ENCODE measurements at places on chromosomes 13 and 19. TPM values are rescaled to one million over a fixed set of nuclear protein-coding genes. Genes with fewer than 3 reads are reported as not detected.

The SERP2 gene
- total RNA-seq: 3.4 TPM

The DOHH gene
- 15.0 TPM for total RNA-seq

DNA sequence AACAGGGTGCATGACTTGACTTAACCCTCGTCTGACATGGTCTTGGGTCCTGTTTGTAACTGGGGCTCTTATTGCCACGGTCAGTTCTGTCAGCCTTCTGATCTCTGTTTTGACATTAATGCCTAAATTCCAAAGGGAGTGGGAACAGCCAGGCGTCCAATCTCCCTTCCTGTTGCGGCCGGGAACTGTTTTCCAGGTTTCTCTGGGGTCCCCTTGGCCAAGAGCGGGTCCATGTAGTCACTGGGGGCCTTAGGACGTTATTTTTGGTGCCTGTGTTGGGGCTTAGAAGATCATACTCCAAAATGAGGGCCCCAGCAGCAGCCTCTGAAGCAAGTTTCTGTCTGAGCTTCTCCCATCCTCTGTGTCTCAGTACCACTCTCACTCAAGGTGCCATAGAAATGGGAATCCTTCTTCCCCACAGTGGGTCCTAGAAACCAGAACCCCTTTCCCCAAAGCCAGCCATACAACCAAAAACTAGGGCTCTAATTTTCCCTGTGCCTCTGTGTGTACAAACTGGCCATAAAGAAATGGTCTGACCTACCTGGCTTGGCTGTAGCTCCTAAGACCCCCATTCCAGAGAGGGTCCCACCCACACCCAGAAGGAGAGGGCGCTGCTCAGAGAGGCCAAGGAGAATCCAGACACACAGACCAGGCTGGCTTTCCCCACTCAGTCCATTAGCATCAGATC, 50.4 kb downstream of the C13orf46 start:
- no peak for DNase-seq

DNA sequence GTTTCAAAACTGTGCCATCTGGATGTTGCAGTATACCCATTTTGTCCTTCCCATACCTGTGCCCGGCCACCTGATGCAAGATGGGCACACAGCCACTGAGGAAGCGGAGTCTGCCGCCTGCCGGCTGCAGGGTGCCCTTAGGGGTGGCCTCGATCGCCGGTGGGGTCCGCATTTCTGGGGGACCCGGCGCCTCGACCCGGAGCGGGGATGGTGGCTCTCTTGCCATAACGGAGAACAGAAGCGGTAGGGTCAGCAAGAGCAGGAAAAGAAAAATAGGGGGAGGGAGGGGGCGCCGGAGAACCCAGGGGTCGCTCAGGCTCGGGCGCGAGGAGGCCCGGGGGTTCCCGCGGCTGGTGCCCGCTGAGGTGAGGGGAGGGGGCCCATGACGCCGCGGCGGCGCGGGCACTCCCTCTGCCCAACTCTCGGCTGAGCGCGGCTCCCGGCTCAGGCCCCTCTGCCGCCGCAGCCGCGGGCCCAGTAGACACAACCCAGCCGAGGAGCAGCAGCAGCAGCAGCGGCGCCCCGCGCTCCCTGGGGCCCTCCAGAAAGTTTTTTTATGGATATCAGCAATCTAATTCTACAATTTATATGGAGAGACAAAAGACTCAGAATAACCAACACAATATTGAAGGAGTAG, 13.8 kb upstream of the CYP4F2 start:
- DNase-seq: no peak

DNA sequence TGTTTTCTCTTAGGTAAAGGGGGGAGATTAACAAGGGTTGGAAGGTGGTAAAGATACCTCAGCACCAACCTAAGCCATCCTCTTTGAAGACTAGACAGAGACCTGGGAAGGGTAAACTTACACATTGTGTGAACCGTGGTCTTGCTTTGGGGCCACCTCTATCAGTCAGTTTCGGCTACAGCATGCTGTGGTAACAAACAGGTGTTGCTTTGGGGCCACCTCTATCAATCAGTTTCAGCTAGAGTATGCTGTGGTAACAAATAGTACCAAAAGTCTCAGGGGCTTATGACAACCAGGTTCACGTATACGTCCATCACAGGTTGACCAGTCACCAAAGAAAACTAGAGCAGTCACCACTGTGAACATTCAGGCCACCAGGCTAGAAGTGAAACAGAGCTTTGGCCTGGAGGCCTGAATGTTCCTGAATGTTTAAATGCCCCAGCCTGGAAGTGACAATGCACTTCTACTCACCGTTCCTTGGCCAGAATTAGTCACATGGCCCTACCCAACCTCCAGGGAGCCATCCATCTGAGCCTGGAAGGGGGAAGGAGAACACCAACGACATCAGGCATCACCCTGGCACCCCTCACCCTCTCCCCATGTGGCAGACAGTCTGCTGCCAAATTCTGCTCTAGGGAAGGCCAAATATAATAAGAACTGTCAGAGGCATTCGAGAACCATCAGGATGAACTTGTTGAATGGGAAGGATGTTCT, 3.8 kb downstream of the FXYD7 start:
- no peak for DNase-seq

DNA sequence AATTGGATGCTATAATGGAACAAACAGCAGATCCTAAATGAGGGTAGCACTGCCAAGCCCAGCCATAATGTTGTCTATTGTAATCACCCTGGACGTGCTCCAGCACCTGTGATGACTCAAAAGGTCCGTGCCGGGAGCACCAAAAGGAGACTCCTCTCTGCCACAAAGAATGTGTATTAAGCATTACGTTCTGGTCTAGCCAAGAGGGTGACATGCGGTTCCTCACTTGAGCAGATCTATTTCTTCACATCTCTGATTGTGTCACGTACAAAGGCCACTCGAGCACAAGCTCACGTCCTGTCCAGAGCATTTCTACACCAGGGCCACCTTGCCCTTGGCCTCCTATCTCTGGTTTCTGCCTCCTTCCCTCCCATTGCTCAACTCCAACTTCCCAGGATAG, 219.9 kb upstream of the IRS2 start:
- DNase-seq: peak; percentile 58

GRCh38 chr13:35471706-35472322, 4.7 kb downstream of the MAB21L1 start:
- no peak for DNase-seq

- DNase-seq: peak; percentile 61
Observed at GRCh38 chr13:80340651-80341100, 250 bp downstream of the SPRY2 start.

DNA sequence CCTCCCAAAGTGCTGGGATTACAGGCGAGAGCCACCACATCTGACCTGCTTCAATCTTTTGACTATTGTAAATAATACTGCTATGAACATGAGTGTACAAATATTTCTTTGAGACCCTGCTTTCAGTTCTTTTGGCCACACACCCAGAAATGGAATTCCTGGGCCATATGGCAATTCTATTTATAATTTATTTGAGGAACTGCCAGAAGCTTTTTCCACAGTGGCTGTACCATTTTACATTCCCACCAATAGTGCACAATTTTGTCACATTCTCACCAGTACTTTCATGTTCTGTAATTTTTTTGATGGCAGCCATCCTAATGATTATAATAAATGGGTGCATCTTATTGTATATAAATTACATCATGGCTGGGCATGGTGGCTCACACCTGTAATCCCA, 13.7 kb upstream of the FCER2 start:
- no peak for DNase-seq

The MRPS31 gene
- total RNA-seq: 16.8 TPM

The C1QTNF9 gene
- not detected for total RNA-seq

DNA sequence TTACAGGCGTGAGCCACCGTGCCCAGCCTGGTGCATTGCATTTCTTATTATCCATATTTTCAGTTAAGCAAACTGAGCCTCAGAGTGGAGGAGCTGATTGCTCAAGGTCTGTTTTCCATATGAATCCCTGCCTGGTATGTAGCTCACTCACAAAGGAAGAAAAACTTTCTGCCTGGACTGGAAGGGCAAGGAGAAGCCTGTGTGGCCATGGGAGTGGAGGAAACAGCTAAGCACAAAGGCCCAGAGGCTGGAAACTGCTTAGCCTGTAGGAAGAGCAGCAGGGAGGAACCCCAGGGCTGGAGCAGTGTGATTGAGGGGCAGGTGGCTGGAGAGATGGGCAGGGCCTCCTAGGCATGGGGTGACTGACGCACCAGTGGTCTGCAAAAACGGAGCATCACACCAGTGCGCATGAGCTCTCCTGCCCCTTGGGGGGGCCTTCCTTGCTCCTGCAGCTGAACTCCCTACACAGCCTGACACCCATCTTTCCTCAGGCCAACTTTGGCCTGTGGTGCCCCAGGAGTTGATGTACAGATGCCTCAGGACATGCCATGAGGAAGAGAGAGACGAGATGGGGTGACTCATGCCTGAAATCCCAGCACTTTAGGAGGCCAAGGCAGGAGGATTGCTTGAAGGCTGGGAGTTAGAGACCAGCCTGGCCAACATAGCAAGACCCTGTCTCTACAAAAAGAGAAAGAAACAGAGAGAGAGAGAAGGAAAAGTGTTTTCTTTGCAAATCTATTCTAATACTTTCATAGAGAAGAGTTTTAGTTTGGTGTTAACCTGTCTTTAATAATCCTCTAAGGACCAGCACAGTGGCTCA, 2.8 kb upstream of the HNRNPM start:
- no peak for DNase-seq

The MED26 gene
- 7.9 TPM for total RNA-seq

DNA sequence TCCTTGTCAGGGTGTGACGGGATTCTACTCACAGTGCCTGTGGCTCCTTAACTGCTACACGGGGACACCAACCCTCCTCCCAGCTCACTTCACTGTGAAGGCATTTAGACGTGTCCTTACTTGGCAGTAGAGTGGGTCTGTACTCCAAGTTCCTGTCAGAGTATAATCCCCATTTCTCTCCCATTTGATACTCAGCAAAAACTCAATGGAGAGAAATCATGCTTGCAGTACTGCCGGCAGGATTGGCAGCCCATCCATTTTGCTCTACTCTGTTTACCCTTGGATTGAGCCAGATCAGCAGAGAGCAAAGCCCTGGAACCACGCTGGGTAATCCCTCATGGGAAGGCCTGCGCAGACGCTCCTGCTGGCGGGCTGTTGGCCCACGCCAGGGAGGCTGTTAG, 28.9 kb downstream of the ARL11 start:
- DNase-seq: no peak
